Common myeloid progenitor, CD34-positive (primary cell): ENCODE measurements at places on chromosomes 2 and 18.

- no peak for DNase-seq
Observed at GRCh38 chr2:191661097-191661924, 16.6 kb upstream of the NABP1 start.

- DNase-seq, result no peak
Observed at GRCh38 chr18:24942144-24942543, 409.8 kb downstream of the ZNF521 start.

DNA sequence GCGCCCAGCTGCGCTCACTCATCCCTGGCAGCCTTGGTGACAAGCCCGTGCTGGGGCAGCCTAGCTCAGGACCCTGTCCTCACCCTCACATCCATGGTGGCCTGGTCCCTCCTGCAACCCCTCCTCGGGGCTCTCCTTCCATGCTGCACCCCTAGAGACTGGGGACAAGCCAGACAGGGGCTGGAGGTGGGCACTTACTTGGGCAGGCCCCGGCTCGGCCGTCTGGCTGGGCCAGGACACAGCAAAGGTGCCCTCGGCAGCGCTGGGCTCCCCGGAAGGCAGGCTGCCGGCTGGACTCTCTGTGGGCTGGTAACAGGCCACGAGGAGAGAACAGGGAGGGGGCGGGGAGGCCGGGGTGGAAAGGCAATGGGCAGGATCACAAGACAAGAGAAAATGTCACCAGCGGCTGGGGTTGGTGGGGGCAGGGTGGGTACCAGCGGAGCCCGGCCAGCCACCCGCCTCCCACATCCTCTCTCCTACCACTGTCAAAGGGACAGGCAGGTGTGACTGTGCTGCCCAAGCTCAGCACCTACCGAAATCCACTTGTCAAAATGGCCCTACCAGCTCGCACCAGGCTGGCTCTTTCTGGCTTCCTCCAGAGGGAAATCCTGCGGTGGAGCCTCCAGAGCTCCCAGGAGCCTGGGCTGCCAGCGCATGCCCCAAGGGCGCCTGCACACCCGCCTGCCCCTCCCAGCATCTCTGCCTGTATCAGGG lies 54.7 kb downstream of the BIN1 start:
- no peak for DNase-seq

- DNase-seq, result no peak
Observed at GRCh38 chr2:169360984-169361705, 1.2 kb downstream of the LRP2 start.

DNA sequence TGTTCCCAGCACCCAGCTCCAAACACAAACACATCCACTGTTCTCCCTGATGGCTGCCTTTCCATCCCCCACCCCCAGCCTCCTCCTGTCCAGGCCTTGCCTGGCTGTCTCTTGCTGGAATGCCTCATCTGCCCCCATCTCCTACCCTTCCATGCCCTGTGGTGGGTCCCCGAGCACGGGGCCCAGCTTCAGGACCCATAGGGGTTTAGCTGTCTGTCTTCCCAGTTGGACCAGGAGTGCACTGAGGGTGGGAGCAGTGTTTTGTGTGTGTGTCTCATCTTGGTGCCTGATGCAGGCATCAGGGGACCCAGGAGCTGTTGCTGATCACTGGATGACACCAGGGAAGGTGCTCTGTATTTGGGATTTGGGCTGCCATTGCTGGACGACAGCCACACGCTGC lies 34.5 kb downstream of the GLI2 start:
- DNase-seq, result no peak

DNA sequence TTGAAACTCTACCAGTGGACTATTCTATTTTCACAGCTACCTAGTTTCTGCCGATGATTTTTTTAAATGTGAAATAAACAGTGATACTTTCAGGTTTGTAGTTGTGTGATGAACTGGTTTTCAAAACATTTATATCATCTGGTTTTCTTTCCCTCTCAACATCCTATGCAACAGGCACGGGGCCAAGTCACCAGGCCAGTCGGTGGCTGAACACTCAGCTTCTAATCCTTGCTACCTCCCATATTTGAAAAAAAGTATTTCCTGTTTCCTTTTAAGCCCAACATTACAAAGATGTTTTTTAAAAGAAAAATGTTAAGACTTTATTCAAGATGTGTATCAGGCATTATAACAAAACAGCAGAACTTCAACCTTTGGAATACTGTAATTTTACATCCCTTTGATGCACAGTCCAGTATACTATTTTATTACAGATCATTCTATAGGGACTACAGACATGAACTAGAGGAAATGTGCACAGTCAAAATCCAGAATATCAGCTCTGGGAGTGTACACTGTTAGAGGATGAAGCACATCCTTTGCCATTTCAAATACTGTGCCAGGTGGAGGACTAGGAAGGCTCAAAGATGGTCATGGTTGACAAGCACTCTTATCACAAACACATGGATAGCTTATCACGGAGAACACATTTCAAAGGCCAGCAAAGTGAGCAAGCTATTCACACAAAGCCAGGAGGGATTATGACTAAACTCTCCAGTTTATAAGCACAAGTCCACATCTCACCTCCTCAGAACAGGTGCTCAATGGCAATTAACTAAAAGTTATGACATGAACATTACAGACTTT lies 14.6 kb downstream of the MRPL35 start:
- peak; percentile 53 for DNase-seq

DNA sequence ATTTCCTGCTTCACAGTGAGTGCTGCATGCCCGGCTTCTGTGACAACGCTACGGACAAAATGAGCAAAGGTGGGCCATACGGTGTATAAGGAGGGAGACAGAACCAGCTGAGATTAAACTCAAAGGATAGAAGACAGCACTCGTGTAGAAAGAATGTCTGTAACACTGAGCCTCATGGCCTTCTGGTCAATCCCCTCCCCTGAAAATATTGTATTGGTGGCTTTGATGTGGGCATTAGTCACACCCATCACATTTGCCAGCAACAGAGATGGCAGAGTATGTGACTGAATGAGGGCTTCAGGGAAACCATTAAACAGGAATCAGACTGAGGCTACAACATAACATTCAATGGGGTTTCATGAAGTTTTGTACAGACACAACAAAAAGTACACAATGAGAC lies 287.8 kb upstream of the CCDC68 start:
- no peak for DNase-seq

- DNase-seq, result peak; percentile 78
Observed at GRCh38 chr2:237923481-237924163, 43.2 kb upstream of the UBE2F start.

DNA sequence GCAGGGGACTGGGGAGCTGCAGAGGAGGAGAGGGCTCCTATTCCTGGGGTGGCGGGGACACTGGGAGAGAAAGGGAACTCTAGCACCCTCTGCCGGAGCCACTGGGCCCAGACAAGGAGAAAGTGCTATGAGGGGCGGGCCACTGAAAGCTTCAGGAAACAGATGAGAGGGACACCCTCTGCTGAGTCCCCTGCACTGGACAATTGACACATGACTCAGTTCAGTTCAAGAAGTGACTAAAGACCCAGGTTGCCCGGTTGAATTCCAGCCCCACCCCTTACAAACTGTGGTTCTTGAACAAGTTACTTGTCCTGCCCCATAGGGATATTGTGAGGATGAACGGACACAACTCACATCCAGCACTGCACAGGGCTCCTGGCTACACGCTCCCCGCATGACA lies 5.0 kb downstream of the RUFY4 start:
- peak; percentile 62 for DNase-seq

DNA sequence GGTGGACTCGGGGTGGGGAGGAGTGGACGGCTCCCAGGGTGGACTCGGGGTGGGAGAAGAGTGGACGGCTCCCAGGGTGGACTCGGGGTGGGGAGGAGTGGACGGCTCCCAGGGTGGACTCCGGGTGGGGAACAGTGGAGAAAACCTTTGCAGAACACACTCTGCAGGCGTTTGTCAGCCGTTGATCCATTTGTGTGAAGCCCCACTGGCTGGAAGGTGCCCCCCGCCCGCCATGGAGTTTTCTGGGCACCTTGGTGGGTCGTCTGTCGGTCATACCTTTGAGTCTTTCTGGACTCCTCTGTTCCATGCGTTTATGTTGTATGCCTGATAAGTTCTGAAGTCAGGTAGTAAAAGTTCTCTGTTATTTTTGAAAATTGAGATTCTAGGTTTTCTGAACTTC lies 12.5 kb downstream of the CTDP1 start:
- no peak for DNase-seq

DNA sequence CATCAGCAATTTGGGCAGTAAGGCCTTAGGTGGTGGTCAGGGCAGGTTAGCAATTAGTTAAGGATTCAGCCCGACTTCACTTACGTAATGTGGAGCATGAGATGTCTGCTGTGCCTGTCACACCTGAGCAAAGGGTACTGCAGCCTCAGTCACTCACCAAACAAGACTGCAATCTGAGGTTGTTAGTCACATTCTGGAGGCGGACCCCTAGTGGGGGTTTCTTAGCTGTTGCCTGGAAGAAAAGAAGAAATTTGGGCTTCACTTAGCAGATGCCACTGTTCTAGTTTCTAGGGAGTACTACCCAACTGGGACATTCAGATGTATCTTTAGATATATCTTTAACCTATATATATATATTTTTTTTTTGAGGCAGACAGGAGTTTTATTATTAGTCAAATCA lies 529.9 kb downstream of the SLC4A3 start:
- DNase-seq, result no peak

- no peak for DNase-seq
Observed at GRCh38 chr2:58708565-58708964, 467.4 kb upstream of the FANCL start.

- DNase-seq, result no peak
Observed at GRCh38 chr2:38526195-38526594, 76.5 kb downstream of the HNRNPLL start.

DNA sequence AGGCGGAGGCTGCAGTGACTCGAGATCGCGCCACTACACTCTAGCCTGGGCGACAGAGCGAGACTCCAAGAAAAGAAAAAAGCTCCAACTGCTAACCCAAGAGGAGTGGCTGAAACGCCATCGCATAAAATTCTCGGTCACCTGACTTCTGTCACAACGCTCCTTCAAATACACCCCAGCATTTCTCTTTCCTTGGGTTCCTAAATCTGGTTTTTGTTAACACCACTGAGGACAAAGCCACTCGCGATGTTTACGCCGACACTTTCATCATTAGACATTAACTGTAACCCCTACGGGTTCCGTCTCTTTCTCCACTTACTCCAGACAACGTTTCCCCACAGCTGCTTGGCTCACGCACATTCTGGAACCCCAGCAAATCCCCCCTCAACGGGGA lies 679 bp downstream of the CLK1 start:
- DNase-seq, result peak; percentile 45

- no peak for DNase-seq
Observed at GRCh38 chr2:98539056-98539735, 69.1 kb downstream of the COA5 start.

DNA sequence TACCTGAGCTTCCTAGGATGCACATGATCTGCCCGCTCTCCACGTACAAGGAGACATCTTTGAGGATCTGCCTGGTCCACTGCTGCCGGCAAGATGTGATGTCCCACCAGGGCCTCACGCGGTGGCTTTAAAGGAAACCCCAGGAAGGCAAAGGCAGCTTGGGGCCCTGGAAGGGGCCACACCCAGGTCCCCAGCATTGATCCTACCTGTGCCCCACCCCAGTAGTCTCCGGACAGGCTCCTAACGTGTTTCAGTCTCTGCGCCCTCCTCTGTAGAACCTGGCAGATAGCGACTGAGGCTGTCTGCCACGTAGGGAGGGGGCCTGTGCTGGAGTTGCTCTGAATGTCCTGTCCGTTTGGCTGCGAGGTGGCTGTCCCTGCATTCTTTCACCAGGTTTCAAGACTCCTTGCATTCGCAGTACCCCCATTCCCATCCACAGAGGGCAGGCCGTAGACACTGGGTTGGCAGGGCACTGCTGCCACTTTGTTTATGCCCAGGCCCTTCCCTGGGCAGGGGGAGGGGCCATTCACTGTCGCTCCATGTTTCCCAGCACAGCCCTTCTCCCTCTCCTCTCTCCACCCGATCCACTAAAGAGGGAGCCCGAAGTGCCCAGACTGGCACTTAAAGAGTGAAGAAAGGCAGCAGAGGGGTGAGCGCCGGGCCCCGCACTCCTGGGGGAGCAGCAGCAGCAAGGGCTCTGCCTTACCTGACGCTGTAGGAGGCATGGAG lies 644 bp downstream of the ABCG5 start:
- no peak for DNase-seq

DNA sequence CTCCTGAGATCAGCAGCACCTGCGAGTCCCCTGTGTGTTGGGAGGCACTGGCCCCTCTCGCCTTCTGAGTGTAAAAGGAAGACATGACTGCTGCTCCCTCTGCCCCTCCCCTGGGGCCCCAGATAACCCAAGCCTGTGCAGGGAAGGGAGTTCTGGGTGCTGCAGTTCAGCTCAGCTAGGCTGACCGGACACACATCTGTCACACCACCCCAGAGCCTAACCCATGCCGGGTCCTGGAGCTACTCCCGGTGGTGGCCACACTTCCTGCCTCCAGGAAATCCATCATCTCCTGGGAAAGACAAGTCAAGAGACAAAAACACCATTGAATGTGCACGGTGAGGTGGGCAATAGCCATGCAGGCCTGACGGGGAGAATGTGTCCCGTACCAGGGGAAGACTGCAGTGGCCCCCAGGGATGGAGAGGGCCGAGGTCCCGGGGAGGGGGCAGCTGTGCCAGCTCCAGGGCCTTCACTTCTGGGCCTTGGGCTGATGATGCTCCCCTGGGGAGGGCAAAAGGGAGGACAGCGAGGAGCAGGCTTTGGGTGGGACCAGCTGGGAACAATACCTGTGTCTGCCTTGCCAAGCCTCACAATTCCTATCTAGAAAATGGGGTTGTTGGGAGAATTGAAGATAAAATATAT lies 210.6 kb downstream of the TFCP2L1 start:
- DNase-seq, result peak; percentile 16

DNA sequence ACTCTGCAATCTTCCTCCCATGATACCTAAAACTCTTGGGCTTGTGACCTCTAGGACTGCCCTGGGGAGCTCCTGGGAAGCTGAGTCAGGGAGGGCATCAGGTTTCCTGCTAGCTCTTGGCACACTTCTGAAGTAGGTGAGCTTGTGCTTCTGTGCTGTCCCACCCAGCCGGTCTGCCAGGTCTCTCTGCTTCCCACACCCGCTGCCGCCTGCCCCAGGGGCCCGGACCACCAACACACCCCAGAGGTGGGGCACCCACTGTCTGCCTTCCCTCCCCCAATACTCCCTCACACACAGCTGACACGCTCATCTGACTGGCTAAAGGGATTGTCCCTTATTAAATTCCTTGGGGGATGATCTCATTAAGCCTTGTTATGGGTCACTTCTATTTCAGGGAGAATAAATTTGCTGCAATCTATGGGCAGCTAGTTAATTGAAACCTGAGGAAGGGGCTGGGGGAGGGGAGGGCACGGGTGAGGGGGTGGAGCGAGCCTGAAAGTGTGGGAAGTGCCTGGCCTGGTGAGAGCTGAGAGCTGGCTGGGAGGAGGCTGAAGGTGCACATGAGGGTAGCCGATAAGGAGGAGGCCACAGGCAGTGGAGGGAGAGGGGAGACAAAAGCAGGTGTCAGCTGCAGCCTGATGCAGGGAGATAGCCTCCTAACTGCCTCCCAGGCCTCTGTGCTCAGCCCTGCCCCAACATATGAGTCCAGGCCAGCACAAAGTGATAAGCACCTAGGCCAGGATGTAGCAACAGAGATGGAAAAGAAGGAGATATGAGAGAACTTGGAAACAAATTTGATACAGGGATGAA lies 48.8 kb downstream of the HAUS1 start:
- no peak for DNase-seq
